Renal cortical epithelial cell (primary cell): ENCODE measurements at places on chromosomes 3 and 15. TPM values are rescaled to one million over a fixed set of nuclear protein-coding genes. Genes with fewer than 3 reads are reported as not detected.

CKMT1B gene
- total RNA-seq: 0.10 and 1.9 TPM in 2 replicates

DNAJA4 gene
- 3.3 and 11.1 TPM in 2 replicates for total RNA-seq

ZNF106 gene
- 28.3 and 52.8 TPM in 2 replicates for total RNA-seq

CPA3 gene
- total RNA-seq: not detected in 2 replicates

TUBGCP4 gene
- 14.2 and 22.4 TPM in 2 replicates for total RNA-seq

IL20RB gene
- 0.35 and 0.40 TPM in 2 replicates for total RNA-seq

CD86 gene
- not detected in 2 replicates for total RNA-seq

DUOXA2 gene
- total RNA-seq: not detected in 2 replicates

SENP8 gene
- total RNA-seq: 2.6 and 5.6 TPM in 2 replicates

RTP1 gene
- not detected in 2 replicates for total RNA-seq

PARP15 gene
- total RNA-seq: 0.20 TPM in 1 of 2 replicates, not detected in the other

MASP1 gene
- 0.52 and 3.5 TPM in 2 replicates for total RNA-seq

SGO1 gene
- 0.99 and 7.3 TPM in 2 replicates for total RNA-seq

SEMA6D gene
- 1.2 and 7.1 TPM in 2 replicates for total RNA-seq

LARP6 gene
- total RNA-seq: 28.3 and 37.0 TPM in 2 replicates

RTP3 gene
- not detected in 2 replicates for total RNA-seq

XCR1 gene
- total RNA-seq: not detected in 2 replicates

AGBL1 gene
- total RNA-seq: not detected in 2 replicates
